Left kidney (tissue), 8 donors: ENCODE measurements at places on chromosomes 13 and 19. TPM values are rescaled to one million over a fixed set of nuclear protein-coding genes. Genes with fewer than 3 reads are reported as not detected.

The LILRA2 gene
- polyA plus RNA-seq, result 0.40 TPM

The PSG4 gene
- polyA plus RNA-seq, result 0.42 TPM

The PRKACA gene
- 96.2 TPM for polyA plus RNA-seq

The URAD gene
- not detected for polyA plus RNA-seq

The ZNF154 gene
- 42.4 TPM for polyA plus RNA-seq

The CKM gene
- 0.38 TPM for polyA plus RNA-seq

The ZNF814 gene
- polyA plus RNA-seq, result 88.9 TPM

The SELENOV gene
- 10.1 TPM for polyA plus RNA-seq

The SBNO2 gene
- polyA plus RNA-seq, result 15.1 TPM

The KLC3 gene
- polyA plus RNA-seq, result 1.7 TPM

The SLITRK6 gene
- 7.0 TPM for polyA plus RNA-seq

The PSG5 gene
- polyA plus RNA-seq, result 0.12 TPM
